Fibroblast of the aortic adventitia (primary cell): ENCODE measurements at places on chromosomes 4 and X. TPM values are rescaled to one million over a fixed set of nuclear protein-coding genes. Genes with fewer than 3 reads are reported as not detected.

Gene CPEB2
- total RNA-seq, result 16.8 and 45.6 TPM in 2 replicates

Gene SLIT2
- total RNA-seq, result 46.4 and 65.1 TPM in 2 replicates

Gene TLR1
- 3.2 and 3.5 TPM in 2 replicates for total RNA-seq

Gene FAM47E
- total RNA-seq, result 0.18 TPM in 1 of 2 replicates, not detected in the other

Gene LUZP4
- not detected in 2 replicates for total RNA-seq
